ENCODE measurements at places on chromosomes 6 and 20. TPM values are rescaled to one million over a fixed set of nuclear protein-coding genes. Genes with fewer than 3 reads are reported as not detected.

- peaks cover 10% of the 10 kb centered on the region for H3K4me1 ChIP-seq
- peak overlapping the region; percentile 57 for H3K27ac ChIP-seq
- no peaks in the 10 kb centered on the region for H3K36me3 ChIP-seq
- H3K27me3 ChIP-seq: no peaks in the 10 kb centered on the region
- DNase-seq: no peak
- H3K4me3 ChIP-seq: no peak overlapping the region
Observed at GRCh38 chr20:9374072-9374471, 140.3 kb upstream of the LAMP5 start.

DNA sequence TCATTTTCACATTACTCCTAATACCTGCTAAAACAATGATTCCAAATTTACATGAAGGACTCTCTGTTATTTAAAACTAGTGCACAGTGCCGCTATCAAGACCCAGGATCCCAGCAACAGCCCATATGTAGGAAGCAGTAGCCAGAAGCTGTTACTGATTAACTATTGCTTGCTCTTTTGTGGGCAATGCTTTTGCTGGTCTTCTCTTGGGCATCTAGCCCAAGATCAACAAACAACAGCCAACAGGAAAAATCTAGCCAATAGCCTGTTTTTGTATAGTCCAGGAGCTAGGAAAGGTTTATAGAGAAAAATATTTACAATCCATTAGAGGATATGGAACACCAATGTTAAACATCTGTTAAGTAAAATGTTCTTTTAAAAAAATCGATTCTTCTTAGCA lies 22.1 kb upstream of the TENT5A start:
- no peak overlapping the region for H3K27ac ChIP-seq
- no peak for DNase-seq

- H3K27me3 ChIP-seq: no peaks in the 10 kb centered on the region
- H3K36me3 ChIP-seq: no peaks in the 10 kb centered on the region
- no peak overlapping the region for H3K4me3 ChIP-seq
- no peaks in the 10 kb centered on the region for H3K4me1 ChIP-seq
Observed at GRCh38 chr6:155174576-155175211, 89.1 kb upstream of the CLDN20 start.

GRCh38 chr6:109927052-109927451 lies 51.1 kb upstream of the GPR6 start:
- H3K36me3 ChIP-seq: no peaks in the 10 kb centered on the region
- no peak overlapping the region for H3K27ac ChIP-seq
- no peaks in the 10 kb centered on the region for H3K4me1 ChIP-seq
- H3K4me3 ChIP-seq: no peak overlapping the region
- H3K27me3 ChIP-seq: no peaks in the 10 kb centered on the region

GRCh38 chr6:169081248-169081647 lies 172.4 kb downstream of the THBS2 start:
- no peak overlapping the region for H3K27ac ChIP-seq
- H3K27me3 ChIP-seq: no peaks in the 10 kb centered on the region
- H3K4me3 ChIP-seq: no peak overlapping the region
- no peaks in the 10 kb centered on the region for H3K4me1 ChIP-seq
- no peak for DNase-seq

DNA sequence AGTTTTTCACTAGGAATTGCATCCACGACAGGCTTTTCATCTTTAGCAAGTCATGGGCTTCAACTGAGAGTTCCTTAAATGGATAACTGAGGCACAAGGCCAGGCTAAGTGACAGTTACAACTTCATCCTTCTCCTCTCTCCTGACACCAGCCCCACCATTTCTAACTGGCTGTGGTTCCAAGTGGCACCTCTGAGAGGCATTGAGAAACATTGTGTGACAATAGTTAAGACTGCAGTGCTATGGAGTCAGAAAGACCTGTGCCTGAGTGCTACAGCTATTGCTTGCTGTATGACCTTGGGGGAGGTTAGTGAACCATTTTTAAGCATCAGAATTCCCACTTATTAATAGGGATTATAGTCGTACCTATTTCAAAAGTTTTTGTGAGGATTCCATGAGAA lies 26.2 kb upstream of the MLIP start:
- no peaks in the 10 kb centered on the region for H3K4me1 ChIP-seq
- no peak for DNase-seq
- H3K36me3 ChIP-seq: no peaks in the 10 kb centered on the region
- H3K27ac ChIP-seq: no peak overlapping the region
- no peak overlapping the region for H3K4me3 ChIP-seq

WFDC12 gene
- not detected for total RNA-seq

DNA sequence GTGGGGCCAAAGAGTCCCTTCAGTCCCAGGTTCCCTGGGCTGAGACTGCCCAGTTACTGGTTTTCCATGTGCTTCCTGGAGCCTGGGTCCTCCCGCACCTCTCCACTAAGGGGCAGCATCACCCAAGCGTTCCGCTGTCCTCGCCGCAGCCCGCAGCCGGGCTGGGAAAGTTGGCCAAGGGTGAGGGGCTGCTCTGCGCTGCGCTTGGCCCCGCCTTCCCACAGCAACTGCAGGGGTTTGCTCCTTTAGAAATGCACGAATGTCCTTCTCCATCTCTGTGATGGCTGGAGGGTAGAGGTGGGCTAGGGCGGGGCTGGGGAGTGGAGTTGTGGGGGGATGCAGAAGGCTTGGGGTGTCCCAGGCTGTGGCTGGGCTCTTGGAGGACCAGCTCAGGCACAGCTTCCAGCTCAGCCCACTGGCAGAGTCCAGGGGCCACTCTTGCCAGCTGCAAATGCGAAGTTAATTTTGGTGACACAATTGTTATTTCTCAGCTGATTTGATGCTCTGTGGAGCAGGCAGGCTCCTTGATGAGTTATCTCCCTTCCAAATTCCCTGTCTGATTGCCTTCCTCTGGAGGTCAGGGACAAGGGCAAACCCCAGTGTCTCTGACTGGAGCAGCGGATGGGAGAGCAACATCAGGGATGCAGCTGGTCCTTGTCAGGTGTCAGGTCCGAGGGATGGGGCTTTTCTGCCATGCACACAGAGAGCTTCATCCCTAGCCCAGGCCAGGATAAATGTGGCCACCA lies 63.2 kb downstream of the NOL4L start:
- H3K4me1 ChIP-seq: no peaks in the 10 kb centered on the region
- H3K27me3 ChIP-seq: no peaks in the 10 kb centered on the region
- no peaks in the 10 kb centered on the region for H3K36me3 ChIP-seq

Measured in aorta (tissue), 5 donors.